Motor neuron (in vitro differentiated cells): ENCODE measurements at places on chromosomes 5 and 9. TPM values are rescaled to one million over a fixed set of nuclear protein-coding genes. Genes with fewer than 3 reads are reported as not detected.

DNA sequence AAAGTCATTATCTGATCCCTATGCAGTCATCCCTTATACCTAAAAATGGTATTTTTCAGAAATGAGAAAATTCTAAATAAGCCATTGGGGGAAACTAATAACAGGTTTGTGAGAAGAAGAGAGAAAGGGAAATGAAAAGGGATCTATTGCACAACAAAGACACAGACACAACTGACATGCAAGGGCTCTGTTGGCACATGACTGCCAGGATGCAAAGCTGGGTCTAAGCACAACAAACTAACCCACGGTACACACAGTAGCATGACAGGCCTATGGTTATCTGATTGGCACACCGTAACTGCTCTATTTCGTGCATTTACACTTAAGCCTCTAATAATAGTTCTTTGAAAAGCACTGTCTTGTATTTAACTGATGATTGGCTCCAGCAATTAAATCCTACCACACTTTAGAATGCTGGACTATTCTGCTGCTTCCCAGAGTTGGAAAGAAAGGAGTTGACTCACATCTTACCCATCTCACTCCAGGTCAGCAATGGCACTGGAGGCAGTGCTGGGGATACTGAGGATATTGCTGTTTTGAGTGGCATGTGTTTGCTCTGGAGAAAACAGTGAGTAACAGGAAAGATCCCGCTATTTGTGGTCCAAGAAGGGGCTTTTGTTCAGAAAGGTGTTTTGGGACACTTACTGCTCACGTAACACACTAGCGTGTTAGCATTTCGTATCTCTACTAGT, 328.3 kb downstream of the GLIS3 start:
- no peak for ATAC-seq

DNA sequence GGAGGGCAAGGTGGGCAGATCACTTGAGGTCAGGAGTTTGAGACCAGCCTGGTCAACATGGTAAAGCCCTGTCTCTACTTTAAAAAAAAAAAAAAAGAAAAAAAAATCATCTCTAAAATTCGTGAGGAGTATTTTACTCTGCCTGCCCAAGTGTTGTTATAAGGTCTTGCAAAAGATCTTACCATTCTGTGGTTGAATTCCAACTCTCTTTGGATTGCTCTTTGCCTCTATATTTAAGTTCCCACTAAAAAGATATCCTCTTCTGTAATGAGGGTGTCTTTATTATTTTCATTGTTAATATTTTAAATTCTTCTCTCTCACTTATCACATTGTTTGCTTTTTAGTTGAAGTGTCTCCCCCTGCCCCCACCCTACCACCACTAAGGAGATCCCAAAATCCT, 33.4 kb downstream of the CREBRF start:
- no peak for ATAC-seq

GRCh38 chr9:123423311-123423640, 67.3 kb downstream of the CRB2 start:
- ATAC-seq = no peak

DNA sequence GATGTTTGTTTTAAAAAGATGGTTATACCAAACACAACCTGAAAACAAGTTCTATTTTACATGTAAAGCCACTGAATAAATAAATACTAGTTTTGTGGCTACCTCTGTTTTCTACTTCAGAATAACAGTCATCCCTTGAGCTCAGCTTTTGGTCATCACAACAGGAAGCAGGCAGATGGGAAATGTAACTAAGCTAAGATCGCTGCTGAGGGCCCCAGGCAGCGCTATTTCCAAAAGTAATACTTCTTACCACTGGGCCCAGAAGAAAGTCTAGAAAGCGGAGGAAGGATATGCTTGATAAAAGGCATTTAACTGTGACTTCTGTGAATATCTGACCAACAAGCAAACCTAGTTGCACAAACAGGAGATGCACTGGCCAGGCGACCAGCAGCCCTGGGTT, 61.4 kb downstream of the SERINC5 start:
- ATAC-seq = no peak

GRCh38 chr5:533955-534742, 9.9 kb upstream of the SLC9A3 start:
- peak; percentile 79 for ATAC-seq

- ATAC-seq = no peak
Measured at GRCh38 chr9:880725-881124, 39.2 kb downstream of the DMRT1 start.

DNA sequence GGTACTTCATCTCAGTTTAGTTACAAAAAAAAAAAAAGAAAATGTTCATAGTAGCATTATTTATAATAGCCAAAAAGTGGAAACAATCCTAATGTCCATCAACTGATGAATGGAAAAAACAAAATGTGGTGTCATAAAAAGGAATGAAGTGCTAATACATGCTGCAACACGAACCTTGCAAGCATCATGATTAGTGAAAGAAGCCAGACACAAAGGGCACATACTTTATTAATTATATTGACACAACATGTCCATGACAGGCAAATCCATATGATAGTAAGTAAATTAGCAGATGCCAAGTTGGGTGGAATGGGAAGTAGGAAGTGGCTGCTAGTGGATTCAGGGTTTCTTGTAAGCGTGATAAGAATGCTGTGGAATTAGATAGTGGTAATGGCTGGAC, 54.2 kb downstream of the PCDHGC5 start:
- no peak for ATAC-seq

DNA sequence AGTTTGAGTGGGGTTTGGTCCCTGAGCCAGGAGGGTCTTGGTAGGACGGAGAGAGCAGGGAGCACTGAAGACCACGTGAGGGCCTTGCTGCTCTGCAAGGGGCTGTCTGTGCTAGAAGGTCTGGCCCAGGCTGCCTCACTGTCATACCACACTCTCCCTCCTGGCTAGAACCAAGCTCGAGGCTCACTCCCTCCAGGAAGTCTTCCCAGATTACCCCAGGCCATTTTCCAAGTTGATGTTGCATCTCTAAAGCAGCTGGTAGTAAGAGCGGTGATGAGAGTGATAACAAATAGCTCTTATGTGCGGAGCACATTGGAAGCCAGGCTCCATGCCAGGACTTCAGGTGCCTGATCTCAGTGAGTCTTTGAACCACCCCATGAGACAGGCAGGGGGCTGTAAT, 6.6 kb downstream of the MYMK start:
- ATAC-seq = no peak

GRCh38 chr5:40914835-40915234, 5.5 kb downstream of the C7 start:
- ATAC-seq = no peak

GRCh38 chr5:93660677-93661076, 77.7 kb downstream of the NR2F1 start:
- ATAC-seq = no peak

- ATAC-seq = no peak
Measured at GRCh38 chr9:22204240-22204639, 195.1 kb upstream of the CDKN2B start.

GRCh38 chr5:128035689-128036088, 47.9 kb upstream of the SLC12A2 start:
- ATAC-seq = peak; percentile 100

DNA sequence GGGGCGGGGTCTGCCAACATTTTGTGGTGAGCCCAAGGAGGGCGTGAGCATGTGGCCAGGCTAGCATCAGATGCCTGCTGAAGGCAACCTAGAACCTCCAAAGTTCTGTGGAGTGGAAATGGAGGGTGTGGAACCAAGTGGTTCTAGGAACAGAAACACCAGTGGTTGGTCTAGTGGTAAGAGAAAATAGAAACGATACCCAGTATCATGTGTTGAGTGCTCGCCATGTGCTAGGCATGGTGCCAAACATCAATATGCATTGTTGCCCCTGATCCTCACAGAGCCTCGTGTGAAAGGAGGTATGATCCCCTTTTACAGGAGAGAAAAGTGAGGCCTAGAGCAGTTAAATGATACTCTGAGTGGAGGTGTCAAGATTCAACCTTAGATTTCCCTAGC, 31.5 kb upstream of the MVB12B start:
- ATAC-seq = no peak

DNA sequence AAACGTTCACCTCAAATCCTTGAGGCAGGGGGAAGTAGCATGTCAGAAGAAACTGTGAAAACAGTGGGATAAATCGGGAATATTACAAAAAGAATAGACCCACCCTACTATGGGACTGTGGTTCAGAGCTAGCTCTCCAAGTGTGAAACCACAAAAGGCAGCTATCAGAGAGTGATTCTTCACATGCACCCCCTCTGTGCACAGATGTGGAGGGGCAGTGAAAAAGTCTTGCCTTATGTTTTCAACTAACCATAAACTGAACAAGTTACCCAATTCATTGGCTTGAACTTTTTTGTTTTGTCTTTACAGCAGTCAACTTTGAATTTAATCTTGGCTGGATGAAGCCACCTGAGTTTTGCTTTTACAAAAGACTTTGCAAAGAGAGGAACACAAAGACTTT, 98.8 kb upstream of the NR4A3 start:
- no peak for ATAC-seq

DNA sequence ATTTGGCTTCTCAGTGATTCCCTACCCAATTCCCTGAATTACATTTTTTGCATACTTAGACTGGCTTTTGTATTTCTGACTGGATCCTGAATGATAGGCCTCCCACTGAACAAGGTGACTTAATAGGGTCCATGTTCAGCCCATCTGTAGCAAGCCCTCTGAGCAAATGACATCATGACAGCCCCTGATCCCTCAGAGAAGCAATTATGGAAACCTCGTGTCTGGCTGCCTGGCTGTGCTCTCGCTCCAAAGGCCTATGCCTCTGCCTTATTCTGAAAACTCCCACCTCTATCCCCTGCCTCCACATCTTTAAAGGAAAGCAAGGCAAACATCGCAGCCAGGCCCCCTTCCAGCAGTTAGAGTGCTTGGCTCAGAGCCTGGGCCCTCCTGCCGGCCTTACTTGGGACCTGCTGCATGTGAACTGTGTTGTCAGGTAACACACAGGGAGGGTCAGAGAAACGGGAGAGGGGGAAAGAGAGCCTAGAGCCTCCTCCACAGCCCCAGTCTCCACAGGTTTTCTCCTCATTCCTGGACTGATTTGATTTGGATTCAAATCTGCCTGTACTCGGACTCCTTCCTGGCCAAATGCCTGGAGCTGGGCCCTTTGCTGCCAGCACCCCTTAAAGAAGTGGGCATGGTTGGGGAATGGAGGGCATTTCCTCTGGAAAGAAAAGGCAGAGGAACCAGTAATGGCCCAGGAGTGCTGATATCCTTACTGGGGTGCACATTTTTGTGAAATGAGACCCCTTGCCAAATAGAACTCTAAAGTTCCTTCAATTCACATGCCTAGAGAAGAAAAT, 3.8 kb downstream of the DCANP1 start:
- ATAC-seq = peak; percentile 80

- peak; percentile 81 for ATAC-seq
Measured at GRCh38 chr5:30040488-30041118, 1152.9 kb upstream of the CDH6 start.

GRCh38 chr9:38244971-38245370, 147.5 kb upstream of the ALDH1B1 start:
- no peak for ATAC-seq

- ATAC-seq = no peak
Measured at GRCh38 chr5:97245386-97245785, 62.3 kb upstream of the RIOK2 start.

- ATAC-seq = peak; percentile 35
Measured at GRCh38 chr9:114033397-114034103, 44.5 kb downstream of the AMBP start.

DNA sequence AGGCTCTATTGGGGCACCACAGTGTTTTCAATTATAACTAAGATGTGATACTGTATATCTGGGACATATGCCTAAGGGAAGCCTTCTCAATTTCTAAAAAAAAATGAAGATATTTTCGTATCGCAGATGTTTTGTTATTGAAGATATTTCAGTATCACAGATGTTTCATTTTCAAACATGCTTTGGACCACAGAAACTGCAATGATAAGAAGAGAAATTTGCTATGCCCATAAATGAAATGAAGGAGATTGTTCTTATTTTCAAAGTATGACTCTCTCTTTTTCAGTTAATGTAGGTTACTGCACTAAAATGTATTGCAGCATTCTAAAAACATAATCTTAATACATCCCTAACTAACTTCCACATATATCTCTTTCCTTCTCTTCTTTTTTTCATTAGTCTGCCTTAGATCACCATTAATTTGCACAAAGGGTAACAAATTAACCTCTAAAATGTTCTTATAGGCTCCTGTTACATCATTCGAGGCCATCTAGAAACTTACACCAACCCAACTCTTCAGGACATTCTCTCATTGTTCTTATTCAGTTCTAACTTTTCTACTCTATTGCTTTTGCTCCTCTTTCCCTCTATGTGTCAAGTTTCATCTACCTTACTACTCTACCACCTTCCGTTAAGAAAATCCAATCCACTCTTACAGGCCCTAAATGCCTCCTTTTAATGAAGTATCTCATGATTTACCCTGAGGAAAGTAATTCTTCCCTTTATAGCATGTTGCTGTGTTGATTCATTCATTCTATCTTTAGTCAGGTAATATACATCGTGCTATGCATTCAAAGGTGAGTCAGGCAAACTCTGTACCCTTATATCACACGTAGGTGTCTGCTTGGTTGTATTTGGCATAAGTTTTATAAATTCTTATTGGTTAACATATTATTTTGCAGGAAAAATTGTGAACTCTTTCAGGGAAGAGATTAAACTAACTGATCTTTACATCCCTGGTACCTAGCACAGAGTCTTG, 70.5 kb downstream of the ST8SIA4 start:
- ATAC-seq = no peak

- ATAC-seq = peak; percentile 22
Measured at GRCh38 chr5:102539996-102540728, 41.4 kb upstream of the SLCO6A1 start.

- no peak for ATAC-seq
Measured at GRCh38 chr5:65359981-65360380, 121.7 kb downstream of the ADAMTS6 start.

DNA sequence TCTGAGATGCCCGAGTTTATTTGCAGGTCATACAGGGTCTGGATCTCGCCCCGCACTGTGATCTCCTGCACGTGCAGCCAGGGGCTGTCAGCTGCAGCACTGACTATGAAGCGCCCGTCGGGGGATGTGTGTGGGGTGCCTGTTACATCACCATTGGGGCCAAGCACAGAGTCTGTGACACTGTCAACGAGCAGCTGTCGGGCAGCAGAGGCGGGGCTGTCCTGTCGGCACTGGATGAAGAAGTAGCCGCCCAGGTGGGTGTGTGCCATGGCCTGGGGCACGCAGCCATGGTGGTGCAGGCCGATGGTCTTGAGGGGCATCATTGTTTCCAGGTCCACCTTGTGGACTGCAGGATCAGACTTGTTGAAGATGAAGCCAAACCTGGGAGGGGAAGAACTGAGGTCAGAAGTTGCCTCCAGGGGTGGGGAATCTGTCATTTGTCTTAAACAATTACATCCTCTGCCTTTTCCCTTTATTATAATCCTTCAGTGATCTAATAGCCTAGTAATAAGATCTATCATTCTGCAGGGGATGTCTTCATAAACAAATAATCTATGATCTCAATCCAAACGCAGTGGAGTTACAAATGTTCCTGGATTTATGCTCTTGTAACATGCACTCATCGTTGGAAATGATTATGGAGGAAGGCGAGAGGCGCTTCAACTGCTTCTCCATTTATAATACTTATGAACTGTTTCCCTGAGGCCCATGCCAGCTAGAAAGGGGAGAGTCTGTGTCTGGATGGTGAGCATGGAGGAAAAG, 147.8 kb downstream of the HSPA4 start:
- ATAC-seq = no peak

FBLL1 gene
- total RNA-seq = 6.4 and 6.5 TPM in 2 replicates

PIP5KL1 gene
- 4.9 and 6.5 TPM in 2 replicates for total RNA-seq

GABBR2 gene
- 1.5 and 1.7 TPM in 2 replicates for total RNA-seq

TRIM36 gene
- total RNA-seq = 0.19 and 0.28 TPM in 2 replicates

SLC6A7 gene
- 0.13 and 1.4 TPM in 2 replicates for total RNA-seq

ST8SIA4 gene
- 19.2 and 20.7 TPM in 2 replicates for total RNA-seq

EPB41L4B gene
- 2.8 and 3.1 TPM in 2 replicates for total RNA-seq

TMEM203 gene
- 26.4 and 28.8 TPM in 2 replicates for total RNA-seq

FAM153A gene
- total RNA-seq = 0.69 TPM in 1 of 2 replicates, not detected in the other

IGFBPL1 gene
- total RNA-seq = 236 and 239 TPM in 2 replicates

TMEM252 gene
- total RNA-seq = 0.14 TPM in 1 of 2 replicates, not detected in the other

KIF4B gene
- total RNA-seq = 0.16 and 0.38 TPM in 2 replicates

C5orf34 gene
- 17.4 and 19.0 TPM in 2 replicates for total RNA-seq
